ENCODE measurements at places on chromosomes 12 and 14.

GRCh38 chr14:33475623-33476022, 475.3 kb downstream of the EGLN3 start:
- DNase-seq = no peak

DNA sequence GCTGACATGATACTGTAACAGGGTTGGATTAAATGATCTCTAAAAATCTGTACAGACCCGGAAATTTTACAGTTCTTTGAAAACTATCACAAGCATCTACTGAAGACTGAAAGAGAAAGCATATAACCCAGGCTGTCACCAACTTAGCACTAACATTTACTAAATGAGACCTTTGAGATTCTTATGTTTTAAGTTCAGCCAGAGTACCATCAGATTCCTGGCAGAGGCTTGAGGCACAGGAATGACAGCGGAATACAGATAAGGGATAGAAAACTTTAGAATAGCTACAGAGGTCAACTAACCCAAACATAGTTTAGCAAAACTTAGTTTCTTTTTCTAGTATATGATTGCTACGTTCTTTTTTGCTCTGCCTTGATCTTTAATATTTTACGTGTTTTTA, 91.6 kb upstream of the FERMT2 start:
- no peak for DNase-seq

GRCh38 chr14:103699901-103700752, 15.1 kb downstream of the XRCC3 start:
- no peak for DNase-seq

- DNase-seq = no peak
Measured at GRCh38 chr12:28611115-28611435, 420.8 kb downstream of the CCDC91 start.

GRCh38 chr12:116520225-116520760, 38.9 kb upstream of the MAP1LC3B2 start:
- no peak for DNase-seq

DNA sequence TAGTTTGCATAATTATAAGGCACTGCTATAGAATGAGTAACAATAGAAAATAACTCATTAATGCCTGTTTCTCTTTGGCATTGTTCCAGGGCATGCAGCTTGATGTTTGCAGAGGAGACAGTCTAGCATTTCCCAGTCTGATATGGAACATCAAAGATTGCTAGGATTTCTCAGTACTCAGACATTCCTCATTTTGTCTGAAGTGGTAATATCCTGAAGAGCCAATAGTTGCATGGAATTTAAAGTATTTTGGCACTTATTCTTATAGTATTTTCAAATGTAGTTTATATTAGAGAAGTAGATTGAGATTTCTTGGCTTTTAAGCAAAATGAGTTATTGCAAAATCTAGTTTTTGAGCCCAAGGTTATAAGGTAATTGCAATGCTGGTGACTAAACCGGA, 337.3 kb upstream of the E2F7 start:
- no peak for DNase-seq

DNA sequence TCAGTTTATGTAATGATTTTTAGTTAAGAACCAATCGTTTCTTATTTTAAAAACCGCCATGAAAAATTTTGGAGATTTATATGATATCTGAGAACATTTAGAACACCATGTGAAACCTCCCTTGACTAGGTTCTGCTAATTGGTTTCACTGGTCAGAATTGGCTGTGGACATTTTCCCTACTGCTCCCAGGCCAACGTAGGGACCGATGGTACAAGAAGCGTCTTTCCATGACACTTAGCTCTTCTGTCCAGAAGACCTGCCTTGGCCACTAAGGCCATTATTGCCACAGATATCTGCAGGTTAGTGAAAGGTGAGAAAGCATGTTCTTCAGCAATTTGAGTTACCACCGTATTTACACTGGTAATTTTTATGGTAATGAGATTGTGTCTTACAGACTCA, 424.0 kb downstream of the TMEM117 start:
- no peak for DNase-seq

DNA sequence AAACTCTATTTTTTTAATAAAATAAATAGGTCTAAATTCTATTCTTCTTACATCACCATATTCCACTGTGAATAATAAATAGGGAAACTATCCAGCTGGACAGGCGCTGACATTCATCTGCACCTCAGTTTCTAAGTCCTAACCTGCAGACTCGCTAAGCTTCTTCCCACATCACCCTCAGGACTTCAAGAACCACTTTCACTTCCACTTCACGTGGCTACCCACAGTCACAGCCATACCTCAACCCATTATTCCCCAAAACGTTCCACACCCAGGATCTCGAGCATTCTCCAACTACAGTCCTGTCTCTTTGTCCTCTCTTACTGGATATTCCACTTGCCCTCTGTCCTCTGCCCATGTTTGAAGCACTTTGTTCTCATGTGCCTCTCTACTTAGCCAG, 71.1 kb downstream of the C2CD5 start:
- no peak for DNase-seq

DNA sequence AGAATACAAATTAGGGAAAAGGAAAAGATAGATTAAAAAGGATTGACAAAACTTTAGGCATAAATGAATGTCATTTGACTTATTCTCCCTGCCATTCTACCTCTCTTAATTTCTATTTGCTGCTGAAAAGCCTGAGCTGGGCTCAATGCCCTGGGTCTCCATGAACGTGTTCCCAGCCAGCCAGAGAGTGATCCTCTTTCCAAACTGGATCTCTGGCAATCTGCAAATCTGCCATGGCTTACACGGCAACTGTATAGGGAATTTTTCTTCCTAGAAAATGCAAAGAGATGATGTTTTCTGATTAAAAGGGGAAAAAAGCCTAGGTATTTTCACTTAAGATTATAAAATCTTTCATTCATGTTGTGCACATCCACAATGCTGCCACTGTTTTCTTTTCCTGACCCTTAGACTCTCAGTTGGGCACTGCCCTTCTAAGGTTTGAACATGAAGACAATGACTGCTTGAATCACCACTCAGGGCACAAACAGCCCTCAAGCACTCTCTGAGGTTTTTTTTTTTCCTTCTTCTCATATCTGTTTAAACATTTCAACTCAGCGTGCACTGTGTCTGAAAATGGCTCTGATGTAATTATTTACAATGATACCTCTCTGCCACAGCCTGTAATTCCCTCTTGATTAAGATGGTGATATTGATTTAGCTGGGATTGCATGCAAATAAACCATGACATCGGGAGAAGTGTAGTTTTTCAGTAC, 60.3 kb downstream of the DACT1 start:
- DNase-seq = no peak

- DNase-seq = no peak
Measured at GRCh38 chr12:130186651-130187268, 24.5 kb downstream of the FZD10 start.

DNA sequence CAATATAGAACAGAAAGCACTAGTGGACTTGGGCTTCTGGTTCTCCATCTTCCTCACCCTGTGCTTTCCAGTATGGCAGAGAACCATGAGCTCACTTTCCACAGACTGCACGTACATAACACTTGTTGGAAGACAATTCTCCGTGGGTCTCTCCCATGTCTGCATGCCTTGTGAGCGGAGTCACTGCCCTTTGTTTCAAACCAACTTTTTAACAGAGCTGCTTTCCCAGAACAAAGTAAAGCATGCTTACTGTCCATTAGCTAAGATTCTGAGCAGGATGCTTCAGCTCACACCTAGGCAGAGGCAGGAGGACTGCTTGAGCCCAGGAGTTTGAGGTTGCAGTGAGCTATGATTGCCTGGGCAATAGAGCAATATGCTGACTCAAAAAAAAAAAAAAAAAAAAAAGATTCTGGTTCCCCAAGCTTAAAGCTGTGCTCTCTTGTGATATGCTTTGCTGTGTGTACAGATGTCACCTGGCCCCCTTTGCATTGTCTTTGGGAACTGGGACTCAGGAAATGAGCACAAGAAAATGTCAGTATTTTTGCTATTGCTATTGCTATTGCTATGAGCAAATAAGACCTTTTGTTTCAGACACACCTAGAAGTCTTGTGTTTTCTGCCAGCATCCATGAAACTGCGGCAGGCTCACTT, 54.6 kb upstream of the PTGR2 start:
- no peak for DNase-seq

DNA sequence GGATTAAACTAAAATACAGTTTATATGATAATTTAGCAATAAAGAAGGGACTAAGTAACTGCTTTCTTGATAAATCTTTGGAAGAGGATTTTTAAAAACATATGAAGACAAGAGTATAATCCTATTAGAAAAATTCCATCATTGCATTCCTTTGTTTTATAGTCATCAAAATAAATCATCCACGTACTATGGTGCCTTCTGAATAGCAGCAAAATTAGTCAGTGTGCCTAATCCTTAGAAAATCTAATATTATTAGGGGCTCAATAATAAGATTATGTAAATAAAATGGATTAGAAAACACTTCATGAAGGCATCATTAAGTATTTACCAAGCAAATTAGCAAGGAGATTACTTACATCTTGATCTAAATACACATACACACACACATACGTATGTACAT, 102.1 kb downstream of the KCNH5 start:
- DNase-seq = no peak

GRCh38 chr12:32134101-32134888, 27.6 kb downstream of the BICD1 start:
- peak; percentile 66 for DNase-seq

- no peak for DNase-seq
Measured at GRCh38 chr12:29561664-29562071, 64.2 kb upstream of the OVCH1 start.

- DNase-seq = no peak
Measured at GRCh38 chr14:91731018-91731417, 868 bp downstream of the CATSPERB start.

- no peak for DNase-seq
Measured at GRCh38 chr12:98294051-98294805, 221.2 kb upstream of the TMPO start.

DNA sequence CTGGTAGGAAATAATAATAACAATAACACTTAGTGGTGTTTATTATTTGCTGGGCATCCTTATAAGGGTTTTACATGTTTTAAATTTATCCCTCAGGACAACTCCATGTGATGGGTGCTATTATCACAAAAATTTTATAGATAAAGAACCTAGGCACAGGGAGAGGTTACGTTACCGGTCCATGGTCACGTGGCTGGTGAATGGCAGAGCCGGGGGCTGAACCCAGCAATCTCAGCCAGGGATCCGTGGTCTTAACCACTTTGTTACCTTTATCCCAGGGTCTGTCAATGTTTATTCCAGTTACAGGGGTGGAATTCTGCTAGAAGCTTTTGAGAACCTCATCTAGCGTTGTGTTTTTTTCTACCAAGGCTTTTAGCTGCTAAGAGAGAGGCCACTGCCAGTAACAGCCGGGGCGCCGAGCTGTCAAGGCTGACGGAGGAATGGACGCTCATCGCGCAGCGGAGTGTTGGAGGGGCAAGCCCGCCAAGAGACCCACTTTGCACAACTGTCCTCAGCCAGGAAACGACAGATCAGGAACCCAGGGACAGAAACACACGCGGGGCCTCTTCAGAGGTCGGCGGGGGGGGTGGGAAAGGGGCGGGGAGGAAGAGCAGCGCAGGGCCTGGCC, 418 bp downstream of the AMN1 start:
- no peak for DNase-seq

- DNase-seq = no peak
Measured at GRCh38 chr12:39946361-39947280, 159.3 kb downstream of the SLC2A13 start.

DNA sequence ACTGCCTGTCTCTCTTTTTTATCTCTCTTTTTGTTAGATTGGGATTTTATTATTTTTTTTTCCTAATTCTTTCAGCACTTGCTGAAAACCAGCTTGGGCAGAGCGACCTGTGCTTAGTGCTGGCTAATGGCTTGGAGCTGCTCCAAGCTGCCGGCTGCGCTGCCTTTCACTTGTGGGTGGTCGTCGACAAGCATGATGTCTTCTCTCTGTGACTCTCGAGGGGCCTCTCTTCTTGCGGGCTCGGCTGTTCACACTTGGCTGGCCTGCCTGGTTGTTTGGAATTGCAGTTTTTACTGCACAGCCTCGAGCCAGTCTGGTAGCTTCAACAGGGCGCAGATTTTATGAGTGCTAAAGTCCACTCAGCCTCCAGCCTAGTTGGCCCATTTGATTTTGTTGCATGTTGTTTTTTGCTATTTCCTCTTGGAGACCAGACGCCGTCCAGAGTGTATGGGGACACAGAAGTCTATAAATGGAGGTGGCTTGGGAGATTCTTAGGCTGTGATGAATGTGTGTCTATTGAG, 18.6 kb downstream of the TPCN1 start:
- no peak for DNase-seq
